ENCODE measurements at places on chromosomes 6 and 20.

DNA sequence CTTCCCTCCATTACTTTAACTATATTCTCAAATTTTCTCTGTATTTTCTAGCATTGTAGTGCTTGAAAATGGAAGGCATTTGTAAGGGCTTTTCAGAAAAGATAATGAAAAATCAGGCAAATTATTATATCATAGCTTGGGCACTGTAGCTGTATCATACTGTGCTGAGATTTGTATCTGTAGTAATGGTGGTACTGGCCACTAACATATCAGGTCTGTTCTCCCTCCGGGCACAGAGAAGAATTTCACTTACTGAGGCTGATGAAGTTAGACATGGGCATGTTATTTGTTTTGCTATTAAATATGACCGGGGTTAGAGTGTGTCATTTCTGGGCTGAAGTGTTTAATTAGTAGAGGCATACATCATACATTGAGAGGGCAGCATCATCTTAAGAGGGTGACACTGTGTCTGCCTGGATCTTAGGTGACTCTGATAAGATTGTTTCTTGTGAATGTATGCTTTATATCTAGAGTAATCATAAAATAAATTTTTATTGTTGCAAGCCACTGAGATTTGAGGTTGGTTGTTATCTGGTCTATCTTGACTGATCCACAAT is 1395.9 kb downstream of the EPHA7 start:
- no peak for DNase-seq

- DNase-seq, result no peak
Measured at GRCh38 chr6:2914318-2914660, 11.2 kb upstream of the SERPINB9 start.

- no peak for DNase-seq
Measured at GRCh38 chr20:38810926-38811630, 5.6 kb downstream of the PPP1R16B start.

DNA sequence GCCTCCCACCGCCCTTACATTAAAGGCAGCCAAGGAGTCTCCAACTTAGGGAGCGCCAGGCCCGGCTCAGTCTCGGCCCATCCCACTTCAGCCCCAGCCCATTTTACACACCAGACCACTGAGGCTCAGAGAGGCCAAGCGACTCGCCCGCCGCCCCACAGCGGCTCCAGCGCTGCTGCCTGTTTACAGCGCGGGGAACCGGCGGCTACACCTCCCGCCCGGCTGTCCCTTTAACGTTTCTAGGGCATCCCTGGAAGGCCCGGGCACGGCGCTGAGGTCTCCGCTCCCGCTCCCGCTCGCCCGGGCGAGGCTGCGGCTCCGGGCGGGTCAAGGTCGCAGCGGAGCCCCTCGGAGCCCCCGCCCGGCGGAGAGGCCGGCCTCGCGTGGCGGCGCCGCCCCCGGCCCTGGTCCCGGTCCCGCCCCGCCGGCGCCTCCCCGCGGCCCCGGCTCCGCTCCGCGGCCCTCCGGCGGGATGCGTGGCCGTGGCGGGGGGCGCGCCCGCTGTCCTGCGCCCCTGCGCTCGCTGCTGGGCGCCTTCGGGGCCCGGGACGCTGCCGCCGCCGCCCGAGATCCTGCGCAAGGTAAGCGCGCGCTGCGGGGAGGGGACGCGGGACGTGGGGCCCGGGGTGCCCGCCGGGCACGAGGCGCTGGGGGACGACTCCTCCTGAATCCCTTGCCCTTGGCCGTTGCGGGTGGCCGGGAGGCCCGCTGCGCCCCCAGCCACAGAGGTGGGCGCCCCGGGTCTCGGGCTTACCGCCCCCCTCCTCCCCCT is 27.1 kb upstream of the PHACTR3 start:
- DNase-seq, result no peak

GRCh38 chr6:82891076-82891475 is 174.6 kb downstream of the UBE3D start:
- no peak for DNase-seq

- no peak for DNase-seq
Measured at GRCh38 chr20:34232494-34233087, 8.6 kb upstream of the ASIP start.
